Hepatocyte (in vitro differentiated cells): ENCODE measurements at places on chromosomes 11 and 22. TPM values are rescaled to one million over a fixed set of nuclear protein-coding genes. Genes with fewer than 3 reads are reported as not detected.

DNA sequence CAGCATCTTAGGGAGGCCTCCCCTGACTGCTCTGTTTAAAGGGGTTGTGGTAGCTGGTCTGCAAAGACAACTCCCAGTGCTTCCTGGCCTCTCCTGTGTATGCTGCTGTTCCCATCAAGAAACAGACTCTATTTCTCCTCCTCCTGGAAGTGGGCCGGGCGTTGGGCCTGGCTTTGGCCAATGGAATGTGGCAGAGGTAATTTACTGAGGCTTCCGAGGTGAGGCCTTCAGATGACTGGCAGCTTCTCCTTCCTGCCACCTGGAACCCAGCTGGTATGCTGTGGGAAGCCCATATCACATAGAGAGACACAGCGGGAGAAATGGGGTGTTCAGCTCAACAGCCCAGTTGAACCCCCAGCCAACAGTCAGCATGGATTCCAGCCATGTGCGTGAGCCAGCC, 25.1 kb upstream of the EIF3D start:
- H3K27ac ChIP-seq = no peak overlapping the region
- H3K4me3 ChIP-seq = no peak overlapping the region
- H3K36me3 ChIP-seq = no peaks in the 10 kb centered on the region
- H3K27me3 ChIP-seq = peaks cover 9% of the 10 kb centered on the region

DNA sequence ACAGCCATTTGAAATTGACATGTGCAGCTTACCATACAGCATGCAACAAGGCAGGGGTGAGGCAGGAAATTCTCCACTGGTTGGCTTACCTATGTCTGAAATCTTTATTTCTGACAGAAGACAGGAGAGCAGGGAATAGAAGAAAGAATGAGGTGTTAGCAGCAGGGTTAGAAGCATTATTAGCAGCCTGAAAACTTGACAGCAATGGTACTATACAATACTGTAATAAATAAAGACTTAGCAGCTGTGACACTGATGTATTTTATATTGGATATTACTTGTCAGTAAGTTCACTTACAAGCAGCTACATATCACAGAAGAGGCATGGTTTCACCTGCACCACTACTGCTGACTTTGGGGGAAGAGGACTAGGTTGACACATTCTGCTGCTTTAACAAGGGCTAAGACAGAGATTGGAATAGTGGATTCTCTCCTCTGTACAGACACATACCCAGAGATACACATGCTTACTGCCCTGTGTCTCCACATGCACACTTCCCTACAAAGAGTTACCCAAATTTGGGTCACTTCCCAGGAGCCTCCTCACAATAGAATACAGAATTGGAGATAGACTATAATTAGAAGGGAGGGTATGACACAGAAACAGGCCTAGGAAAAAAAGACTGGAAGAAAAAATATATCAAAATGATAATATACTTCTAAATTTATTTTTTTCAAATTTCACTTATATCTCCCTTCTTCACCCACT, 145.8 kb upstream of the NARS2 start:
- H3K27ac ChIP-seq = no peak overlapping the region
- no peak overlapping the region for H3K4me3 ChIP-seq
- no peaks in the 10 kb centered on the region for H3K4me1 ChIP-seq
- no peaks in the 10 kb centered on the region for H3K27me3 ChIP-seq

DNA sequence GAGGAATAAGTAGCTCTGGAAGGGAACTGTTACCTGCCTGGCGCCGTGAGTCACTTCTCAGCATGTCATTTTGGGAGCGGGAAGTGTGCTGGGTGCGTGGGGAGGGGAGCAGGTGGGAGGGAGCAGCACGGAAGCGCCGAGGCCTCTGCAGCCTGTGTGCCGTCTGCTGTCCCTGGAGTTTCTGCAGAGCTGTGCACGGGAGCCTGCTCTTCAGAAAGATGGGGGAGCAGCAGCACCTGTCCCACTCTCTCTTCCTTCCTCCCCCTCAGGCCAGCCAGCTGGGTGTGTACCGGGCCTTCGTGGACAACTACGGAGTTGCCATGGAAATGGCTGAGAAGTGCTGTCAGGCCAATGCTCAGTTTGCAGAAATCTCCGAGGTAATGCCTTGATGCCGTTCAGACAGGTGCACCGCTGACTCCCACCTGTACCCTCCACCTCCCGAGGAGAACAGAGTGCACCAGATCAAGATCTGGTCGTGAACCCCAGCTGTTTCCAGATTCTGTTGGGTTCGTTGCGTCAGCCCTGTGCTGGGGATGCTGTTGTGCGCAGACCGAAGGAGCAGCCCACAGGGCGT, 87.9 kb downstream of the BCR start:
- H3K27ac ChIP-seq = no peak overlapping the region
- H3K27me3 ChIP-seq = no peaks in the 10 kb centered on the region

- H3K27ac ChIP-seq = no peak overlapping the region
- no peak overlapping the region for H3K4me3 ChIP-seq
- H3K27me3 ChIP-seq = no peaks in the 10 kb centered on the region
- no peaks in the 10 kb centered on the region for H3K36me3 ChIP-seq
Measured at GRCh38 chr11:60377401-60378136, 763 bp upstream of the MS4A7 start.

DNA sequence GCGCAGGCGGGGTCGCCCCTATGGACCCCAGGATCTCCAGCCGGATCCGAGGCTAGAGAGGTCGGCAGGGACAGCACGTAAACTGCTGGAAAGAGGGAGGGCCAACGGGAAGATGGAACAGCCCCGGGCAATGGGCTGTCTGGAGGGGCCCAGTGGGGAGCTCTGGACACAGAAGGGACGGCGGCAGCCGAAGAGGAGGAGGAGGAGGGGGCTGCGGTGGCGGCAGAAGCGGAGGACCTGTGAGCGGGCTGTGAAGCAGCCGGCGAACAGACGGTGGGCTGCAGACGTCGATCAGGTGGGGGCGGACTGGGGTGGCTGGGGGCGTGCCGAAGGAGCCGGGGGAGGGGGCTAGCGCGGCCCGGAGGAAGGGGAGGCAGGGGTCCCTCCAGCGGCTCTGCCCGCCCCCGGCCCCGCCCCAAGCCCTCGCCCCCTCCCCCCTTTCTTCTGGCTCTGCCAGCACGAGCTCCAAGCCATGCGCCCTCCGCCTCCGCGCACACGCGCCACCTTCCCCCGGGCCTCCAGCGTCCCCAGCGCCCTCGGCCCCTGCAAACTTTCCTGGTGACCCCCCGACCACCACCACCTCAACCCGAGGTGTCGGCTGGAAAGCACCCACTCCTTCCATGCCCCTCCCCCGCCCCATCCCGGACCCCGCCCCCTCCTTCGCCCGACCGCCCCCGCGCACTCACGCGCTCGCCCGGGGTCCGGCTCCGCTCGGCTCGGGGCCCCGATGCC, 432 bp downstream of the TNKS1BP1 start:
- peaks cover 38% of the 10 kb centered on the region for H3K4me1 ChIP-seq
- no peaks in the 10 kb centered on the region for H3K36me3 ChIP-seq
- H3K4me3 ChIP-seq = peak overlapping the region; percentile 88
- peak; percentile 81 for DNase-seq
- no peaks in the 10 kb centered on the region for H3K27me3 ChIP-seq
- H3K27ac ChIP-seq = peak overlapping the region; percentile 95

GRCh38 chr22:37599153-37599552, 9.5 kb upstream of the GGA1 start:
- DNase-seq = no peak
- no peak overlapping the region for H3K27ac ChIP-seq
- H3K4me1 ChIP-seq = no peaks in the 10 kb centered on the region
- H3K36me3 ChIP-seq = no peaks in the 10 kb centered on the region

DNA sequence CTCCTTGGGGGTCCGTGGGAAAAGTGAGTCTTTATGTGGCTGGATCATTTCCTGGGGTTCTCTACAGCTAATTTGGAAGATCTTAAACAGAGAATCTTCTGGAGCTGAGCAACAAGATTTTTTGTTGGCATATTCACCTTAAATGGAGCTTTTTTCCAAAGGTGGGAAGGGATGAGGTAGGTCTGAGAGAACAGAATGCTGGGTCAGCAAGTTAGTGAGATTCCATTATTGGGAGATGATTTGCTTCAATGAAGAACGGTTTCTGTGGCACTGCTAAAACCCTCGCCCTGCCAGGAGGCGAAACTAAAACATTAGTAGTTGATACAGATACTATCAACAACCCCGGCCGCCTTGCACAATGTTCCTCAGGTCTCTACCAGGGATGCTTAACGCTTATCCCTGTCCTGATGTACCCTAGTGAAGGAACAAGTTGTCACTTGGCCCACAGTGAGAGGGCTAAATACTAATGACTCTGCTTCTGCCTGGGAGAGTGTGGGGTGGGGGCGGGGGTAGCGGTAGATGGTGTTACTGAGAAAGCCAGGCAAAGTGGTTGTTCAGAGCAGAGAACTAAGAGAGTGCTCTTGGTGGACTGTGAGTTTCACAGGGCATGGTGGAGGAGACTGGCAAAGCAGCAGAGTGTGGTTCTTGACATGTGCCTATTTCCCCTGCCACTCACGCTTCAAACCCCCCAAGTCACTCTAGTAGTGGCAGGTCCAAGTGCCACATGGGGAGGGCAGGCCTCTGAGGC, 63.7 kb upstream of the CYP2D6 start:
- no peaks in the 10 kb centered on the region for H3K4me1 ChIP-seq
- no peaks in the 10 kb centered on the region for H3K27me3 ChIP-seq
- no peak overlapping the region for H3K4me3 ChIP-seq

DNA sequence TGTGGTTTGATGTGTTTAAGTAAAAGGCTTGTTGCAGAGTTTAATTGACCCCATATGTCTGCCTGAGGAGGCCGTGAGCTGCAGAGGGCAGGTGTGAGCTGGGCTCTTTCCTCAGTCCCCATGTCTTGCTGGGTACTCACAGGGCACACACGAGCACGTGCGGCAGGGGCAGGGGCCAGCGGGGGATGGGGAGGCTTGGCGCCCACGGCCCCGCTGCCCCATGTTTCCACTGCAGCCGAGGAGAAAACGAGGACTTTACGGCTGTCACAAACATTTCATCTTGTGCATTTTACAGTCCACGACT, 24.7 kb upstream of the CCDC188 start:
- H3K27me3 ChIP-seq = no peaks in the 10 kb centered on the region
- H3K4me3 ChIP-seq = no peak overlapping the region
- no peak overlapping the region for H3K27ac ChIP-seq
- H3K4me1 ChIP-seq = peaks cover 22% of the 10 kb centered on the region
- DNase-seq = no peak

GRCh38 chr11:95991101-95991500, 67.2 kb upstream of the MTMR2 start:
- peaks cover 32% of the 10 kb centered on the region for H3K4me1 ChIP-seq
- DNase-seq = no peak
- no peak overlapping the region for H3K4me3 ChIP-seq
- no peaks in the 10 kb centered on the region for H3K36me3 ChIP-seq
- no peaks in the 10 kb centered on the region for H3K27me3 ChIP-seq

- no peak overlapping the region for H3K27ac ChIP-seq
- peaks cover 11% of the 10 kb centered on the region for H3K4me1 ChIP-seq
- no peaks in the 10 kb centered on the region for H3K27me3 ChIP-seq
- no peak overlapping the region for H3K4me3 ChIP-seq
- no peak for DNase-seq
- no peaks in the 10 kb centered on the region for H3K36me3 ChIP-seq
Measured at GRCh38 chr11:57823859-57824258, 62.3 kb downstream of the CTNND1 start.

GRCh38 chr22:49657275-49657973, 170.2 kb downstream of the BRD1 start:
- no peak overlapping the region for H3K4me3 ChIP-seq
- H3K36me3 ChIP-seq = no peaks in the 10 kb centered on the region
- no peak for DNase-seq
- peaks cover 9% of the 10 kb centered on the region for H3K27me3 ChIP-seq

- no peaks in the 10 kb centered on the region for H3K4me1 ChIP-seq
- DNase-seq = no peak
- H3K27ac ChIP-seq = no peak overlapping the region
- H3K36me3 ChIP-seq = no peaks in the 10 kb centered on the region
- H3K27me3 ChIP-seq = no peaks in the 10 kb centered on the region
- no peak overlapping the region for H3K4me3 ChIP-seq
Measured at GRCh38 chr11:70506986-70507385, 108.7 kb downstream of the CTTN start.

DNA sequence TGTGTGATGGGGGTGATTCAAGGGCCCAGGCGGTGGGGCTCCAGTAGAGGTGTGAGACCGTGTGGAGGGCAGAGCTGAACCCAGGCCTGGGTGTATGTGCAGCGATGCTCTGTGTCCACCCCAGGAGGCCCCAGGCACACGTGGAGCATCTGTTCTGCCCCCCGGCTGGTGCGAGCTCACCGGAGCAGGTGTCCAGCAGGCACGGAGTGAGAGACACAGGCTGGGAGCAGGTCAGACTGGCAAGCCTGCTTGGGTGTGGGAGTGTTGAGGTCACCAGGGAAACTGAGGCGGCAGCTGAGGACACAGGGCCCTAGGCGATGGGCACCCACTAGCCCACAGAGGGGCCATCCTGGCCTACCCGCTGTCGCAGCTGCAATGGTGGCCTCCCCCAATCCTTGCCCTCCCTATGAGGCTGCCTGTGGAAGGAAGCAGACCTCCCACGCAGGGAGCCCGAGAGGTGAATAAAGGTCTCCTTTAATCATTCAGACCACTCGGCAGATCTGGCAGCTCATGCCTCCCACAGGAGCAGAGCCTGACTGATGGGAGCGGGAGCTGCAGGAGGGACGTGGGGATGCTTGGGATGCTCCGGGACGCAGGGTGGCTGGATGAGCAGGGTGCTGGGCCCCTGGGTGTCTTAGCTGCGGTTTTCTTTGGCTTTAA, 1165.1 kb downstream of the BRD1 start:
- no peak for DNase-seq
- no peaks in the 10 kb centered on the region for H3K27me3 ChIP-seq
- no peak overlapping the region for H3K27ac ChIP-seq
- no peaks in the 10 kb centered on the region for H3K36me3 ChIP-seq

GRCh38 chr11:125148743-125149142, 15.8 kb upstream of the PKNOX2 start:
- H3K36me3 ChIP-seq = no peaks in the 10 kb centered on the region
- H3K4me3 ChIP-seq = no peak overlapping the region
- DNase-seq = no peak
- no peaks in the 10 kb centered on the region for H3K4me1 ChIP-seq
- H3K27me3 ChIP-seq = no peaks in the 10 kb centered on the region
- no peak overlapping the region for H3K27ac ChIP-seq

DNA sequence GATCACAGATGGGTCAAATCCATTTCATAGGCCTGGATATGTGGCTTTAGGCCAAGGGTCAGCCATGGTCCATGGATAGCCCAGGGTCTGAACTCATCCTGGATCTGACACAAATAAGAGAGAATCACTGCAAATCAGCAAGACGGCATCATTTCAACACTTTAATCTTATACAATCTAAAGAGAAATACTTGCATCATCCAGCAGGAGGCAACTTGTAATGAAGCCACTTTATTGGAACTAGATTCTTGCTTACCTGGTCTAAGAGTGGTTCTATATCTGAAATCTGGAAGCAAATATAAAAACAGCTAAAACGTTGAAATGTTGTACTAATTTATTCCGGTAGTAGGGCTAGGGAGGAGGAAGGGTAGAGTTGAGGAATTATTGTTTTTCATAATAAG, 870.1 kb downstream of the JRKL start:
- no peak overlapping the region for H3K27ac ChIP-seq
- H3K4me1 ChIP-seq = no peaks in the 10 kb centered on the region
- DNase-seq = no peak
- H3K36me3 ChIP-seq = no peaks in the 10 kb centered on the region
- no peak overlapping the region for H3K4me3 ChIP-seq
- H3K27me3 ChIP-seq = no peaks in the 10 kb centered on the region

- no peaks in the 10 kb centered on the region for H3K36me3 ChIP-seq
- no peak overlapping the region for H3K27ac ChIP-seq
- peak; percentile 51 for DNase-seq
- no peak overlapping the region for H3K4me3 ChIP-seq
Measured at GRCh38 chr11:33778675-33779074, 4.4 kb upstream of the FBXO3 start.

GRCh38 chr22:23753385-23753784, 840 bp downstream of the VPREB3 start:
- no peak overlapping the region for H3K27ac ChIP-seq
- peaks cover 8% of the 10 kb centered on the region for H3K4me1 ChIP-seq
- no peaks in the 10 kb centered on the region for H3K27me3 ChIP-seq

AMBRA1 gene
- polyA plus RNA-seq = 7.2 and 8.3 TPM in 2 replicates

PATE2 gene
- polyA plus RNA-seq = 0.16 and 0.69 TPM in 2 replicates

TEX12 gene
- polyA plus RNA-seq = not detected in 2 replicates

TUBA8 gene
- polyA plus RNA-seq = 0.33 and 0.46 TPM in 2 replicates
